Esophagus squamous epithelium (tissue), 5 donors: ENCODE measurements at places on chromosomes 5 and 9.

DNA sequence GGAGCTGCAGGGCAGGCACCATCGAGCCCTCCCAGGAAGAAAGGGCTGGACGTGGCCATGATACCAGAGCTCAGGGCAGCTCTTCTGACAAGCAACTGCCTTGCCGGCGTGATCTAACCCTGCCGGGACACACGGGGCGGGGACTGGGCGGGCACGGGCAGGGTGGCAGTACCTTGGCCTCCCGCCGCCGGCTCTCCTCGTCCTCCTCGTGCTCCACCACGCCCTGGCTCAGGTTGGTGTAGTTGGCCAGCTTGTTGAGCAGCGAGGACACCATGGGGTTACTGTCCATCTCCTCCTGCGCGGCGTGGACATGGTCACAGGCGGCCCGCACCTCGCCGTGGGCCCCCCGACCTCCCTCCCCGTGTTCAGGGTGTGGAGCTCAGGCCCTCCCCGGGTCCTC lies 18.5 kb downstream of the SLC12A7 start:
- DNase-seq = no peak

- DNase-seq = no peak
Measured at GRCh38 chr9:109171926-109172325, 4.9 kb upstream of the FRRS1L start.

DNA sequence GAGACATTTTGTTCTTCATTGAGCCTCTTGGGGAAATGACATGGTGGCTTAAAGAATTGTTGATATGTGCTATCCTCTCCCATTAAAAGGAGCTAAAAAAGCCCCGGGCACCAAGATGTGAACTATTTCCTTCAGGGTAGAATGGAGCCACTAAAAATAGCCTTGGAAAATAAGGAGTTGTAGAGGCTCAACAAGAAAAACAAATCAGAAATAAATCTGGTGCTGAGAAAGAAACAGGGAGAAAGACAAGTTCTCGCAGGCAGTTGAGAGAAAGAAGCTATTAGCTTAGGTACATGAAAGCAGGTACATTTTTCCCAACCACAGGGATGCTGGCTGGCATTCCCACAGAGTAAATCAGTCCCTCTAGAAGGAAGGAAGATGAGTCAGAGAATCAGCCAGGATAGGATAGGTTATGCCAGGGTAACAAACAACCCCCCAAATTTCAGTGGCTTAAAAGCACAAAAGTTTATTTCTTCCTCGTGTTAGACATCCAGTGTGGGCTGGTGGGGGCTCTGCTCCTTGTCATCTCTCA lies 134.6 kb upstream of the ADRA1B start:
- DNase-seq = no peak

DNA sequence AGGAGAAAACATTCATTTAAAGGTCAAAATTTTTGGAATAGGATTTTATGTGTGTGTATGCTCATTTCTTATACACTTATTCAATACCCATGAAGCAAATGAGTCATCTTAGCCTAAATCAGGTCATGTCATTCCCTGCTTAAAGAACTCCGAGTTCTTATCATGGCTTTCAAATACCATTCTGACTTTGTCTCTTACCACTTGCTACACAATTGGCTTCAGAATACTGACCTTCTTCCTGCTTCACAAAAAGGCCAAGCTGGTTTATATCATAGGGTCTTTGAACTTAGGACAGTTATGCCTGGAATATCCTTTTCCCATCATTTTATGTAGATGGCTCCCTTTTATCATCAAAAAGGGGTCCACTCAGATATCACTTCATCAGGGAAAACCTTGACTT lies 652.2 kb upstream of the WWC1 start:
- DNase-seq = no peak

DNA sequence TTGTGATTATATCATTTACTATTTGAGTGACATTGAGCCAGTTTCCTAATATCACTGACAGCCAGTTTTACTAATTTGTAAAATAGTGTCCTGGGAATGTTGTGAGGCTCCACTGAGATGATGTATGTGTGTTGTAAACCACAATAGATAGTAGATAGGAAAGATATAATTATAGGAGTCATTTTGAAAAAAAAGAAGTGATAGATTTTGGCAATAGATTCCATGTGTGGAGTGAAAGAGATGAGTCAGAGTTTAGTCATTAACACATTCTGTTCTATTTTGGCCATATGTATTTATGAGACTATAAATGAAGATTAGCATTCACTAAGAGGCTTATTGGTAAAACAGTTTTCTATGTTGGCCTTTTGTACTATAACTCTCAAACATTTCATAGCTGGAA lies 388.2 kb downstream of the FAM170A start:
- no peak for DNase-seq

DNA sequence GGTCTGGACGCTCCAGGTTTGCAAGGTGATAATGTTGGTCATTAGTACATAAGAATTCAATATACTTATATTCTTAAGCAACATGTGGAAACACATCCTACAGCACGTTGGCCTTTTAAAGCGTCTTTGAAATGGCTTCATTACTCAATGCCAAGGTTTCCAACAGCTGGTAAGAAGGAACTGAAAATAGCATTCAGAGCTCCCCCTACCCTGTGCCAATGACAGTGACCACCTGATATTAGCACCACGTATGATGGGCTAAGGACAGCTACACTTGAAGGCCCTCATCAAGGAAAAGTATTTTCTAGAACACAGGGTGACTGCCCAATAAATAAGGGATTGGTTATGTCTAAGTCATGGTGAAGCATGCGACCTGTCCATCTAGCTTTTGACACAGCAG lies 9.9 kb downstream of the ZNF622 start:
- no peak for DNase-seq

DNA sequence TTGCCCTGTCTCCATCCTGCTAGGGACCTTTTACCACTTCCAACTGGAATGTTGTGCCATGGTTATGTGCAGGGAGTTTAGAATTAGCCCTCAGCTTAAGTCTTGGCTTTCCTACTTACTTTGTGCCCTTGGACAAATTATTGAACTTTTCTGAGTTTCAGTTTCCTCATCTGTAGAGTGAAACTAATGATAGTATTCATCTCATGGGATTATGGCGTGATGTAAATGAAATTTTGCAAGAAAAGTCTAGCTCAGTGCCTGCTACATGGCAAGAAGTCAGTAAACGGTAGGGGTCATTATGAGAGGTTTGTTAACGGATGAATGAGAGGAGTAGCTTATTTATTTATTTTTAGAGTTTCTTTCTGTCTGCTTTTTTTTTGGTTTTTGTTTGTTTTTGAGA lies 1.8 kb downstream of the MVB12B start:
- no peak for DNase-seq

- no peak for DNase-seq
Measured at GRCh38 chr5:74310997-74311930, 329.3 kb downstream of the ENC1 start.

- no peak for DNase-seq
Measured at GRCh38 chr5:134345996-134346395, 21.0 kb downstream of the CDKL3 start.

GRCh38 chr9:72313507-72313906 lies 51.5 kb downstream of the ZFAND5 start:
- no peak for DNase-seq

- DNase-seq = no peak
Measured at GRCh38 chr5:82011761-82012160, 39.9 kb downstream of the ATG10 start.

- no peak for DNase-seq
Measured at GRCh38 chr5:167255926-167256325, 1035.5 kb upstream of the WWC1 start.
